Spleen (tissue), 13 donors: ENCODE measurements at places on chromosomes 2 and 18. TPM values are rescaled to one million over a fixed set of nuclear protein-coding genes. Genes with fewer than 3 reads are reported as not detected.

DNA sequence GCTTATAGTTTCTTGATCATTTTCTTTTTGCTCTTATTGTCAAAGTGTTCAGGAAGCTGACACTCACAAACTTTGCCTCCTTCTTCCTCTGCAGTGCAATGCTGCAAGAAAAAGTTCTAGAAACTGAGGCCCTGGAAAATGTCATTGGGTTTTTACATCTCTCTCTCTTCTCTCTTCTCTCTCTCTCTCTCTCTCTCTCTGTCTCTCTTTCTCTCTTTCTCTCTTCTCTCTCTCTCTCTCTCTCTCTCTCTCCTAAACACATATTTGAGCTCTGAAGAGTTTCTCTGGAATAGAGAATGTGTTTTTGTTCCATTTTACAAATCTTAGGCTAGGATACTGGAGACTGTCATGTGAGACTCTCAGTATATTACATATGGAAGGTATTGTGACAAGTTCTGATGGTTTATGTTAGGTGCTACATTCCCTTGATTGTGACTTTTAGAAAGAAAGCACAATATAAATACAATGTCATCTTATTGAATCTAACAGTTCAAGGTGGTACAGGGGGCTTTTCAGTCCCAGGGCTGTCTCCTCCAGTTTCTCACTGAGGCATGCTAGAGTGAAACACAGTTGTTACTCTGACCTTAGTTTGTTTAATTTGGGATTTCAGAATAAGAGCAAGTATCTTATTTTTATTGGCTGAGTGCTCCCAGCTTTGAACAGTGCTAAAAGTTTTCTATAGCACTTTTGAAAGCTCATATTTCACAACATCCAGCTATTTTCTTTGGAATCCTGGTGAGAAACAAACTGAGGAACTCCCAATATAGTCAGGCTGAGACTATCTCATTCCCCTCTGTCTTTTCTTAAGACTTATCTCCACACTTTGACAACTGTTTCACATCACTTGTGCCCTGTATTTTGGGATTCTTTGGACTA lies 41.4 kb upstream of the EHBP1 start:
- DNase-seq, result no peak

DNA sequence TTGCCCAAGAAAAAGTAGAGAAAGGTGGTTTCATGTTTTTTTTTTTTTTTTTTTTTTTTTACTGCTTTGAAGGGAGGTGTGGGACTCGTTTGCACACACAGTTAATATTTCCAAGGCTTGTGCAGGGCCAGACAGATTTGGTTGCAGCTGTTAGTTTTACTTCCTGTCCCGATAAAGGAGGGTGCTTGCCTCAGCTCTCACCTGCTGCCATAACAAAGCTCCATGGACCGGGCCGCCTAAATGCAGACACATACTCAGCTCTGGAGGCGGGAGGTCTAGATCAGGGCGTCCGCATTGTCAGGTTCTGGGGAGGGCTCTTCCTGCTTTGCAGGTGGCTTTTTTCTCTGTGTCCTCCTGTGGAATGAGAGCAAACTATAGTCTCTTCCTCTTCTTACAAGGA lies 69.9 kb downstream of the ODC1 start:
- DNase-seq, result peak; percentile 86

GRCh38 chr2:149375801-149376361 lies 45.5 kb downstream of the LYPD6 start:
- no peak for DNase-seq

- no peak for DNase-seq
These were observed 239.8 kb downstream of the BCL11A start for GRCh38 chr2:60313470-60314172.

Gene SAG
- not detected for total RNA-seq

Gene CRYGD
- total RNA-seq, result not detected

DNA sequence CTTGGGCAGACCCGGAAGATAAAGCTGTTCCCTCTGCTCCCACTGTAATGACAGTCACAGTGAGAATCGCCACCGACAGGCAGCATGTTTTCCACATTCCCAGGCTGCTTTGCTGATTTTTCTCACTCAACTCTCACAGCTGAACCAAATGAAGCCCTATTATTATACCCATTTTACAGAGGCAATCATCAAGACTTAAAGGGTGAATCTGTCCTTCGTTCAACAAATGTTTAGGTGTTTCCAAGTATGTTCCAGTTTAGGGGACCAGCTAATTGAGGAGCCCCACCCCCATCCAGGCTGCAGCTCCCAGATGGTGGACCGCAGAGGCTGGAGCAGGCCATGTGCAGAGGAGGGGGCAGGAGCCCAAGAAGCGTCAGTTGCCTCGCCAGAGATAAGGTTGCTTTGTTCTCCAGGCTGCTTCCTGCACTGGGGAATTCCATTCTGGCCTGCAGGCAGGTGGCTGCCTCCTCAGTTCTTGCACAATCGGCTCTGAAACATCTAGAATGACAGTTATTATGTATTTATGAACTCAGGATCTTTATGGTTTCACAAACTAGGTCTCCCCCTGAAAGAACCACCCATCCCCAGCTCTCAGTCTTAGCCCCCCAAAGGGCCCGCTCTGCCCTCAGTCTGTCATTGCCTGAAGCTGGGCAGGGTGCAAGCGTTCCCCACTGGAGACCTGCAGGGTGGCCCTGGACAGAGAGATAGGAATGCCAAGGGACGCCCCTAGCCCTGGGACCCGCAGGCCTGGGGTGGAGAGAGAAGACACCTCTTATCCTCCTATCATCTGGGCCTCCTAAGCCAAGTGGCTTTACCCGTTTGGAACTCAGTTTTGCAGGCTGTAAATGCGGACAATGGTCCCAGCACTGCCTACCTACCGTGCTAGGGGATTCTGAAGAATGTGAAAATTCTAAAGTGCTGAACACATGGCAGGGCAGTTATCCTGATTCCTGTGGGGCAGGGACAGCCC lies 49.1 kb upstream of the MYCN start:
- no peak for DNase-seq

DNA sequence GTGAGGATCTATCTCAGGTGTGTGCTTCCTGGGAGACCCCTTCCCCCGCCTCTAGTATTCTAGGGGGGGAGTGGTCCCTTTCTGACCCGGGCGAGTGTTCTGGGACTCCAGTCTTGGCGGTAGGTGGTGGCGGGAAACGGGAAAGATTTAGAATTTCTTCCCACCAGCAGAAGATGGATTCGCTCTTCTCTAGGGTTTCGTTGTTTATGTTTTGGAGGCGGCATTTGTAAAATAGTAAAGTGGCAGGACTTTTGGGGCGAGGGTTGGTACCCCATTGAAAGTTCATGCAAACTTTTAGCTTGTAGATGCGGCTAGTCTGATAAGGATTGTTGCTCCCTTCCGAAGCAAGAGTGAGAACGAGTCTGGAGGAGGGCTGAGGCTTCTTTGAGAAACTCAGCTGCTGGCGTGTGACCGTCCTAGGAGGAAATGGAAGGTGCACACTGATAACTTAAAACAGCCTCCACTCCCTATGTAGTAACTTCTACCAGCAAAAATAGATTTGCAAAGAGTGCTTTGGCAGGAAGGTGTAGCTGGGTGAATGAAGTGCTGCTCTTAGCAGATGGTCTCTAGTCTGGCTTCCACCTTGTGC lies 412 bp downstream of the GPD2 start:
- DNase-seq, result no peak

- no peak for DNase-seq
These were observed 110.1 kb downstream of the RGPD3 start for GRCh38 chr2:106358081-106358480.

DNA sequence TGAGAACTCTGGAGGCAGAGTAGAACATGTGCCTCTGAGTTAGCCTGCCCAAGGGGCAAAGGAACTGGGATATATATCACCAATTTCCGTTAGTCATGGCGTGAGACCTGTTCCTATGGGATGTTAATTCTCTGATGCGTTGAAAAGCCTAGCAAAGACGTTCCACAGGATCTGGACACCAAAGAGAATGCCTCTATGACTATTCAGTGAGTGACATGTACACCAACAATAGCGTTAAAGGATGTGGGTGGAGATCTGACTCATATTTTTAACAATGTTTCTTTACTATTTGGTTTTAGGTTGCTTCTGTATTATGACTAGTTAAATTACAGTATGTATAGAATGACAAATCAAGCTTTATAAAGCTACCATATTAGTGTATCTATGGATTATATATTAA lies 320.9 kb upstream of the MC4R start:
- no peak for DNase-seq

GRCh38 chr2:20355131-20355530 lies 4.5 kb upstream of the PUM2 start:
- no peak for DNase-seq

GRCh38 chr18:78726326-78727056 lies 253.1 kb upstream of the SALL3 start:
- DNase-seq, result peak; percentile 58

- no peak for DNase-seq
These were observed 92.3 kb upstream of the SMAD2 start for GRCh38 chr18:48022531-48023329.

Gene TUBA4B
- not detected for total RNA-seq

Gene MLPH
- not detected for total RNA-seq

- no peak for DNase-seq
These were observed 78.6 kb upstream of the GALNT5 start for GRCh38 chr2:157178874-157179273.

GRCh38 chr18:47719096-47719780 lies 211.2 kb downstream of the SMAD2 start:
- DNase-seq, result no peak

Gene CCDC141
- total RNA-seq, result 13.4 TPM

DNA sequence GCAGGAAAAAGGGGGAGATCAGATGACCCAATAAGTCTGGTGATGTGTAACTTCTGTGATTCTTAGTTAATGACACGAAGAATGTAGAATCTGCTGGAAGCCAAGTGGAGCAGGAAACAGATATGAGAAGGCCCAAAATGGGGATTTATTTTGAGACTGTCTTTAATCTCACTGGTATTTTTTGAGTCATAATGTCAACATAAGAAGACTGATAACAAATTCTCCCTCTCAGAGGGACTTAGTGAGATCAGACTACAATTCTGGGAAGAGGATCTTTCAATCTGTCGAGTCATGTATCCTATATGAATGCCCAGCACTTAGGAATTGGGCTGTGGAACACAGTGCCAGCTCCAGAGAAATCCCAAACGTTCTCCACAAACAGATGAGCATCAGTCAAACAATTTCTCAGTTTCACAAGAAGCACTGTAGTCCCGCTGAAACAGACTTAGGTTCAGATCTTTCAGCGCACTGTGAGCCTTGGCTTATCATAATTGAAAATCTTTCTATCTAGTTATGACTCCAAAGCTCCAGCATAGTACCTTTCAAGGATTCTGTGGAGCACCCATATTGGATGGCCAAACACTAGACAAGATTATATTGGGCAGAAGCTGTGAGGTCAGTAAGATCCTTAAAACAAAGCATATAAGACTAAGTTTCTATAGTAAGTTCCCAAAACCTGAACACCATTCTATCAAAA lies 738.2 kb downstream of the LRP1B start:
- DNase-seq, result no peak

Gene SCN3A
- 13.9 TPM for total RNA-seq

Gene KCNIP3
- total RNA-seq, result 4.4 TPM

Gene AFF3
- total RNA-seq, result 77.2 TPM

DNA sequence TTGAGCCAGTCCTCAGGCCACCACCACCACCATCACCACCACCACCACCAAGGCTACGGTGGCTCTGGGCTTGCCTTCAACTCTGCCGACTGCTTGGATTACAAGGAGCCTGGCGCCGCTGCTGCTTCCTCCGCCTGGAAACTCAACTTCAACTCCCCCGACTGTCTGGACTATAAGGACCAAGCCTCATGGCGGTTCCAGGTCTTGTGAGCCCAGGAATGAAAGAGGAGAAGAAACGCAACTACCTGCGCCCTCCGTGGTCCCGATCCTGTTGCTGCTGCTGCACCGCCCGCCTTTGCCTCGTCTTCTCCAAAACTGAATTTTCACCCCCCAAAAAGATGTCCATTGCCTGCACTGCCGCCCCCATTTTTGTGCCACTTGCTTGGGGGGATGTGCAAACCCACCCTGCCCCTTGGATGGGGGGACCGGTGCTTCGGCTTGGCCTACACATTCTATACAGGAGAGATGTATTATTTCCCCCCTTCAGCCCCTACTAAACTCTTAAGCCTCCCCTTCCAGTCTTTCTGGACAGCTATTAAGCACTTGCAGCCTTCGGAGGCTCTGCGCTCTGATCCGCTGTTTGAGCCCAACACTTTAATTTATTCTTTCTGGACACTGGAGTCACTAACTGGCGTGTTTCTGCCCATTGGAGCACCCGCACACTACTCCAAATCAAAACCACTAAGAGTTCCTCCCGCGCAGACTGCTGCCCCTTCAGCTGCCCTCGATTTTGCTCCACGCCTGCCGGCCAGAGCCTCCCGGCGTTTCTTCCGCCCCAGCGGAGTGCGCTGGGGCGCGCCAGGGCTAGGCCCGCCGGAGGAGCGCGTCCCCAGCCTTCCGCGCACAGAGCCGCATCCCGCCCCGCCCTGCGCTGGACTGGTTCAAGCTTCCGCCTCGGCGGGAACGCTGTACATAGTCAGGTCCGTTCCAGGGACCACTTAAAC lies 5.7 kb downstream of the OTX1 start:
- peak; percentile 83 for DNase-seq

GRCh38 chr18:10419420-10420103 lies 34.9 kb upstream of the APCDD1 start:
- DNase-seq, result no peak

GRCh38 chr2:85669549-85669948 lies 1.6 kb upstream of the SFTPB start:
- no peak for DNase-seq

- DNase-seq, result peak; percentile 89
These were observed 644 bp downstream of the PTGR3 start for GRCh38 chr18:75208155-75208835.

DNA sequence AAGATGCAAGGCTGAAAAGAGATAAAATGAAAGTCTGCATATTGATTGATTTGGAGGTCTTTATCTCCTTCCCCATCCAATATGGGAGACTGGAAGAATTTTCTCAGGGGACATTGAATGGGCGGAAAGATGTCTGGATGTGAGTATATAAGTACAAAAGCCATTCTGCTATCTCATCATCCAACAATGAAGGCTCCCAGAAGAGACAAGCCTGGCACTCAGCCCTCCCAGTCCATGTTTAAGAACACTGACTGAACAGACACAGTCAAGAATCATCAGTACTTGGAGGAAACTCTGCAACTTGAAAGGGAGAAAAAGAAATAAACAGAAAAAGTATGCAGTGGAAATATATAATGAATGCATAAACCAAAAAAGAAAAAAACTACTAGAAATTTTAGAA lies 80.9 kb downstream of the PTRHD1 start:
- no peak for DNase-seq

DNA sequence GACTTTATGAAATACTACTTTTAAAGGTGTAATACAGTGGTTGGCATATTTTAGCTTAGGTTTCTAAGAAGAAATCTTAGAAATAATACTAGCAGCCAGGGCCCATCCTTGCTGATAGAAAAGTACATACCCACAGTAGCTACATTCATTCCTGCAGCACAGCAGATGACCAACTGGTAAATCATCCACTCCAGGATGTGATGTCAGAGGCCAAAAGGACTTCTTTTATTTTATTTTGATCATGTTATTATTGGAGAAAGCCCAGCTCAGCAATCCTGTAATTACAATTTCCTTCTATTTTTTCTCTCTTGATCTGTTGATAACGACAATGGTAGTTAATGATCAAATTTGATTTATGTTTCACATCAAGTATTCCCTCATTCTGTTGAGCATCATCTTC lies 18.0 kb upstream of the TTN start:
- no peak for DNase-seq

Gene DSG4
- total RNA-seq, result not detected

Gene IL18R1
- total RNA-seq, result 73.4 TPM
